HS-5 (cell line): ENCODE measurements at places on chromosomes 4 and X.

DNA sequence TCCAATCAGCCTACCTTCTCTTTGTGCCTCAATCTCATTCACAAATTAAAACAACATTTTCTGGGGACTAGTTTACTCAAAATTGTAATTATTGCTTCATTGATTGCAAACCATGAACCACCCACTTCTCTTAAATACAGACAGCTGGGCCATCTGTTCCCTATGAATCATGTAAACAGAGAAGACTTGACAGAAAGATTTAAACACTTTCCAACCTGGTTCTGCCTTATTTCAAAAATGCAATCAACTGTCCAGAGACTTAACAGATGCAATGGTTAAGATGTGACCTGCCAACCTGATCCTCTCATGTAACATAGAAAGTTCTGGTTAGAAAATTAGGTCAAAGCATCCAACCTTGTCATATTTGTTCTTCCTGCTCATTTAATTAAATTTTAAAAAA lies 20.8 kb upstream of the SERTM2 start:
- no peak for DNase-seq

DNA sequence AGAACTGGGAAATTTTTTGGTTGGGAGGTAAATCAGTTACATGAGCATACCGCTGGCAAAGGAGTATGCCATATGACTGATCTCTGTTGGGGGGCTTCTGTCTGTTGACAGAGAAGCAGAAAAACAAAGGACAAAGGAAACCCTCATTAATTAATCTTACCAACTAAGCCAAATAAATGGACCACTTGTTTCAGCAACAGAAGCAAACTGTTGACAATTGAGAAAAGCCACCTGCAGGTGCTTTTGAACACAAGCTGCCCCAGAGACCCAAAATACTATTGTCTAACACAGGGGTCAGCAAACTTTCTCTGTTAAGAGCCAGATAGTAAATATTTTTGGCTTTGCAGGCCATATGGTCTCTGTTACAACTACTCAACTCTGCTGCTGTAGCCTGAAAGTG lies 7.0 kb upstream of the FRYL start:
- DNase-seq = no peak

- DNase-seq = no peak
These were observed 11.6 kb downstream of the SMIM20 start for GRCh38 chr4:25925486-25926201.

GRCh38 chrX:14056206-14056605 lies 26.5 kb upstream of the GEMIN8 start:
- DNase-seq = no peak

- DNase-seq = peak; percentile 63
These were observed 11.4 kb downstream of the KLF3 start for GRCh38 chr4:38675146-38676121.

DNA sequence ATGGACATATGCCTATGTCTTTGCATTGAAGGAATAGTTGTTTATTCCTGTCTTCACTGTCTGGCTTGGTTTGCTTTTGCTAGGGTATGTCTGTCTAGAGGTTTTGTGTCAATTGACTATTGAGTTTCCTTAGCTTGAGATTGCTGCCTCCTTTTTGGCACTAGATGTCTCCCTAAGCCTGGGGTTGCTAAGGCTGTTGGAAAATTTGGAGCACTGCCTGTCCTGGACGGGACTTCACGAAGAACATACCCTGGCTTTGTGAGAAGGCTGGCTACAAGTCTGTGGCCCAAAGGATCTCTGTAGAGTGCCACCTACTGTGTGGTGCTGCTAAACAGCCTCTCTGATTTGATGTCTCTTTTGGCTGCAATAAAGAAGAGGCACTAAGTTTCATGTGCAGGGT lies 183.8 kb upstream of the NUDT10 start:
- DNase-seq = no peak

DNA sequence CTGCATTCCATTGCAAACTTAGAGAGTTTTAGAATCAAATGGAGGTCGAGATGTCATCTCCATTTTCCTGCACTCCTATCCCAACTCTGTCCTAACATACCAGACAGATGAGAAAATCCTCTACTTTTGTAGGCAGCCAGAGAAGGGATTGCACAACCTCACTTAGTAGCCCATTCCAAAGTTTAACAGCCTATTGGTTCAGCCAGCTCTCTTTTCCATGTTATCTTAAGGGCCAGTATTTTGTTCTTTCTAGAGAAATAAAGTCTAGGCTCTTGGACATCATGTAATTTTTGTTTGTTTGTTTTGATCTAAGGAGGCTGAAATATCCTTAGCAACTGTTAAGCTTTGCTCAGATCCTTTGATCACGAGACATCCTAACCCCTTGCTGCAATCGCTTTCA lies 173.0 kb downstream of the COX18 start:
- DNase-seq = peak; percentile 63

DNA sequence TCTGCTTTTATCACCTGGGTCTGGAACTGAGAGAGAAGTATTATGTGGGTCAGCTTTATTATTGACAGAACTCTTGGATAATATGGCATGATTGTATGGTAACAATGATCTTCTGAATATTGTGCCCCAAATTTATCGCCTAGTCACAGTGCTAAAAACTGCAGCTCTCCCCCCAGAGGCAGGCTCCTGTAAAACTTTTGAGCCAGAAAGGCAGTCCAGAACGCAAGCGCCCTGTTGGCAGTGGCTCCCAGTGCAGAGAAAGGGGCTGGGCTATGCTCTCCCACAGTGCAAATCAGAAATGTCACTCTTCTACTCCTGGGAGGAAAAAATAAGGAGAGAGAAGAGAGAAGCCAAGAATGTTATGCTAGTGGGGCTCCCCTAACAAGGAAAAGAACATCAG lies 50.5 kb downstream of the HELT start:
- no peak for DNase-seq

GRCh38 chrX:27599928-27600327 lies 9.8 kb downstream of the DCAF8L2 start:
- DNase-seq = no peak

DNA sequence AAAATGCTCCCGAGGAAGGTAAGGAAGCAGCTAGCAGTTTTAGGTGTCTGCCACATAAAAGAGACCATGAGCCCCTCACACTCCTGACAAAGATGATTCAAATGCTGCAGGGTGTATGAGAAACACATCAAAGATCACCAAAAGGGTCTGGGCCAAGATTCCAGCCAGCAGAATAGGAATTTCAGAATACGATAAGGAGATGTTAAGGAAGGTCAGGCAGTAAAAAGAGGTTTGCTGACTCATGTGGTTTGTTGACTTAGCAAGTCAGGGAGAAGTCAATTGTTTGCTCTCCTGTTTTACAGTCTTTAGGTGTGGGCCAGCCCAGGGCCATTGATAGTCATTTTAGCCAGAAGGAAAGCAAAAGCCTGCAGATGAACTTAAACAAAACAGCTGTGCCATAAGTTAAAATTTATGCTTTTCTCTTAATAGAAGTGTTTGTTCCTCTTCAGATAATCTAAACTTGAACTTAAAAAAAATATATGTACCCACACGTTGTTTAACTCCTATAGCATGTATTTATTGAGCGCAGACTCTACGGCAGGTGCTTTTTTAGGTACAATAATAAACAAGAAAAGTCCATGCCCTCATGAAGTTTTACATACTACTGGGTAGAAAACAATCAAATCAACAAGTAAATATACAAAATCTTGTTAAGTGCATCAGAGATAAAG lies 115.6 kb downstream of the CAMK2D start:
- DNase-seq = no peak

DNA sequence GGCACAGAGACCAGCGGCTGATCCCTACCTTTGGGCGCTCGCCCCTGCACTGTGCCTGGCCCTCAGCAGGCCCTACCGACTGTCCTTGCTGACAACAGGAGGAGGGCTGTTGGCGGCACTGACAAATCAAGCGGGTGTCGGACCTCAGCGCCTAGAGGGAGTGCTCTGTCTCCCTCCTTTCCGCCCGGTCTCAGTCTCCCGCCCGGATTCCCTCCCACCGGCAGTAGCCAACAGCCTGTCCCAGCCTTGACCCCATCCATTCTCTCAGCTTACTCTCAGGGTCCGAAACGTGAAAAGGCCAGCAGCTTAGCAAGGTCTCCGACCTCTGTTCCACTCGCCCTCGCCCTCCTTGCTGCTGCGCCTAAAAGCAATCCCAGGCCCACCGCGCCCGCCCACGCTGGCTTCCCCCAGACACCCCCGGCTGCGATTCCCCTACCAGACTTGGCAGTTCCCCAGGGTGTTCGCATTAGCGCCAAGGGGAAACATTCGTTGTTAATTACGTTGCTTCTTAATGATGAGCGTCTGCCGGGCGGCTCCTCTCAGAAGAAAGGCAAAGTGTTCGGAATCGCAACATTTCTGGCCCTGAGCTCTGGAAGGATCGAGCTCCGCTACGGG lies 96.2 kb downstream of the SOWAHB start:
- no peak for DNase-seq

DNA sequence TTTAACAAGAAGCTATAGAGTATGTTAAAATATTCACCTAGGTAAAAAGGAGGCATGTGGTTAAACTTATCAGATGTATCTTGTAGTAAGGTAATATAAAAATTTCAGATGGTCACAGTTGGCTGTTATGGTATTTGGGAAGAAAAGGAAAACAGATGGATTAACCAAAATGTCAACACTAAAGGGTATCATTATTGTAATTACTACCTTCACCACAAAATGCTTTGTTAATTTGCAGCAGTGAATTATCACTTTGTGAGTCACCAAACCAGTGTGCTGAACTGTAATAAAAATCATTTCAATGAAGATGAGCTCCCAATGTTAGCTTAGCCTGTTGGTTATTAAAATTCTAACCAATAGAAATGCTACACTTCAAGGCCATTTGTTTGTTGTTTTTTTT lies 233.9 kb downstream of the RPA4 start:
- no peak for DNase-seq

GRCh38 chr4:81207828-81208227 lies 7.2 kb downstream of the PRKG2 start:
- DNase-seq = peak; percentile 86

GRCh38 chrX:79408623-79409322 lies 41.6 kb upstream of the ITM2A start:
- no peak for DNase-seq

- DNase-seq = no peak
These were observed 95.1 kb downstream of the GPM6A start for GRCh38 chr4:175716961-175717360.

GRCh38 chr4:137082061-137082460 lies 450.2 kb downstream of the PCDH18 start:
- no peak for DNase-seq

- DNase-seq = no peak
These were observed 567.0 kb upstream of the NR3C2 start for GRCh38 chr4:149009223-149009622.

- DNase-seq = no peak
These were observed 772 bp downstream of the EOLA1 start for GRCh38 chrX:149541521-149542047.

DNA sequence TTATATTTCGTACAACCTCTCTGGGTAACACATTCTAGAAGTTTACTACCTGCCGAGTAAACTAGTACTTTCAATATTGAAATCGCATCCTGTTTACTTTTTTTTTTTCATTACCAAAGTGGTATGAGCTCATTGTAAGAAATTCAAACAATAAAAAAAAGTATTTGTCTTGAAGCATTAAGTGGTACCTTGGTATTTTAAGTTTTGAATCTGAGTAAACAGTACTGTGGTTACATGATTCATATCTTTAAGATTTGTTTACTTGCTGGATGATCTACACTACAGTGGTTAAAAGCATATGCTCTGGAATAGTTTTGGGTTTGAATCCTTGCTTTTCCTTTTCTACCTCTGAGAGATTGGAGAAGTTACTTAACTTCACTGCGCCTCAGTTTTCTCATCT lies 3.8 kb upstream of the MMGT1 start:
- no peak for DNase-seq

DNA sequence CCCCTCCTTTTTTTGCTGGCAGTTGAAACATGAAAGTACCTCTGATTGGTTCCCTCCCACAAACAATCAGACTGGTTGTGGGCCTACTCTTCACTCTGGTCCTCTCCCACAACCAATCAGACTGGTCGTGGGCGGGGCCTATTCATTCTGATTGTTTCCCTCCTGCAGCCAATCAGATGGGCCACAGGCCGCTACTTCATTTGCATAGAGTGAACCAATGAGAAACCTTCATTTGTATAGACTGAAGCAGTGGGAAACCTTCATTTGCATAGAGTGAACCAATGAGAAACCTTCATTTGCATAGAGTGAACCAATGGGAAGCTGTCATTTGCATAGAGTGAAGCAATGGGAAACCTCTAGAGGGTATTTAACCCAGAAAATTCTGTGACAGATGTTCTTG lies 55.2 kb downstream of the TRMT44 start:
- DNase-seq = no peak

GRCh38 chrX:11908371-11908770 lies 150.3 kb downstream of the MSL3 start:
- DNase-seq = no peak

DNA sequence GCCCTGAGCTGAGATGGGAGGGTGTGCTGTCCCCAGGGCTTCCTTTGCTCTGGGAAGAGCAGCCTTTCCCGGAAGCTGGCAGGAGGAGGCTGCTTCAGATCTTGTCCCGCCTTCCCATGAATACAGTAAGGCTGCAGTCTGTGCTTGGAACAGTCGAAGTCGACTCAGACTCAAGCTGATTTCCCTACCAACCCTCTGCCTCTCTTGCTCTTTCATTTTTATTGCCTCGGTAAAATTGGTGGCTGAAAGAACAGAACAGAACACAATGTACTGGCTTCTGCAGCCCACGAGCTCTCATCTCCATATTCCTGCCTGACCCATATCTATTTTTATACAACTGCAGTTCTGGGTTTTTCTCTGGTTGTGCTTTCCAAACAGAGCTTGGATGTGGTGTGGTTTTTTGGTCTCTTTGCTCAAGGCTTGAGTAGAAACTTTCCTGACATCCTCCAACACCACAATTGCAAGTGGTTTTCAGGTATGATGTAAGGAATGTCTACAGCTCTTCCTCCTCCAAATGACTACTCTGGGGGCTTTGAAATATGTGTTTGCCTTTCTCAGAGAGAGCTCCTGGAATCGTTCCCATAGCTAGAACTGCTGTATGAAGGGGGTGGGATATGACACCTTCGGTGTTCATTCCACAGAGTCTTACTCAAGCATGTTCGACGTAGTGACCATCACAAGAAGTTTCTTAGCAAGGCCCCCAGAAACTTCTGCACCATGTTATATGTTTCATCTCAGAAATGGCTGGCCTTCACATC lies 61.3 kb downstream of the ENPP6 start:
- no peak for DNase-seq

GRCh38 chr4:101033986-101034385 lies 313.3 kb downstream of the PPP3CA start:
- DNase-seq = no peak

DNA sequence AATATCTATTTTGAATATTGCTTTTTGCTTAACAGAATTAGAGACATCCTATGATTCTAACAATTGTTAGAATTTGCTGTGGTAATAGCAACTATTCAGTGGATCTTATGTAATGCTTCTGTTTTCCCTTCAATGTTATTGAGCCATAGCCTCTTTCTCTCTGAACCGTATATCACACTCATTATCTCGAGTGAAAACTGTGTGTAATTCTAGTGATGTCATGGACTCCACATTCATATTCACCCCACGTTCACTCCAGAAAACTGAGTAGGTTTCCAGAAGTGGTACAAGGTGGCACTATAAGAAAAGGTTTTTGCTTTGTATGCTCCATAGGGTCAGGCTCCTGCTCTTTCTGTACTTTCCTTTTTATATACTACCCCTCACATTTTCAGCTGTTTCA lies 534.3 kb upstream of the PABPC4L start:
- DNase-seq = no peak

GRCh38 chr4:40164459-40164858 lies 32.4 kb upstream of the RHOH start:
- DNase-seq = no peak
